ENCODE measurements at places on chromosomes 7 and 10.

GRCh38 chr10:77359287-77359691 lies 278.3 kb downstream of the KCNMA1 start:
- DNase-seq: no peak

DNA sequence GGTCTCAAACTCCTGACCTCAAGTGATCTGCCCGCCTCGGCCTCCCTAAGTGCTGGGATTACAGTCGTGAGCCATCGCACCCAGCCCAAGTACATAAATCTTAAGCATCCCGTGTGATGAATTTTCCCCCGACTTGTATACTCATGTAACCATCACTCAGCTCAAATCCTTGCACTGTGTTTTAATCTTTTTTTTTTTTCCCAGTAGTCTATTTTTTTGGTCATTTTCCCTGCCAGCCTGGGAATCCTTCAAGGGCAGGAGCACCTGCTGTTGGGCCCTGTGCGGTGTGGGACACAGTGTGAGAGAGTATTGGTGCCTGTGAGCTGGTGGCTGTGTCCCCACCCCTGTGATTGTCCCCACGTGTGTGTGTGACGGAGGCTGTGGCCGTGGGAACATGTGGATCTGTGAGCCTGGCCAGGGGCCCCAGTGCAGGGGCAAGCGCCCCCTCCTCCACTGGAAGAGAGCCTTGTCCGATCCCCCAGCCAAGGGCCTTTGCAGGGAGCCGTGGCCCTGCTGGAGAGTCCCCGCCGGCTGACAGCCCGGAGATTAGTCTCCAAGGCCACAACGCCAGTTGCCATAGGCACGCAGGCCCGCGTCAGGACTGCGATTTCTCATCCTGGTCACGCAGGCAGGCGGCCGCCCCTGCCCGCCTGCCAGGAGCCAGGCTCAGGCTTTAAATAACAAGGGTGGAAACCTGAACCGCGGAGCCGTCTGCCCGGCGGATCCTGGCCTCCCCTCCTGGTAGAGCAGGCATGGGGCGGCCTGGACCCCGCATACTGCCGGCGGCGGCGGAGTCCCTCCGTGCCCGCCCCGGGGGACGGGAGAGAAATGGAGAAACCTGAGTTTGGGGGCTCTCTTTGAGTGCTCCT lies 26.5 kb downstream of the GTF2IRD1 start:
- DNase-seq: no peak

DNA sequence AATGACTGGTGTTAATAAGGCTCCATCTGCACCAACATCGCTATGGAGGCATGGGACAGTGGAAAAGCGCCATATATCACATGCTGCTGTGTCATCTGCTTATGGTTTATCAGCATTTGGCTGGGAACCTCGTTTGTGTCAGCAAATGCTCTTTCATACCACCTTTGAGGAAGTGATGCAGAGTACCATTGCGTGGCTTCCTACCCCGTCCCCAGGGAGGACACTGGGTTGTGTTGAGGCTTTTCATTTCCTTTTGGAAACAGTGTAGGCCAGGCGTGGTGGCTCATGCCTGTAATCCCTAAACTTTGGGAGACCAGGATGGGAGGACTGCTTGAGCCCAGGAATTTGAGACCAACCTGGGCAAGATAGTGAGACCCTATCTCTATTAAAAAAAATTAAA lies 6.8 kb downstream of the TACR2 start:
- DNase-seq: no peak

- no peak for DNase-seq
Measured at GRCh38 chr7:93578762-93579161, 4.2 kb upstream of the CALCR start.

DNA sequence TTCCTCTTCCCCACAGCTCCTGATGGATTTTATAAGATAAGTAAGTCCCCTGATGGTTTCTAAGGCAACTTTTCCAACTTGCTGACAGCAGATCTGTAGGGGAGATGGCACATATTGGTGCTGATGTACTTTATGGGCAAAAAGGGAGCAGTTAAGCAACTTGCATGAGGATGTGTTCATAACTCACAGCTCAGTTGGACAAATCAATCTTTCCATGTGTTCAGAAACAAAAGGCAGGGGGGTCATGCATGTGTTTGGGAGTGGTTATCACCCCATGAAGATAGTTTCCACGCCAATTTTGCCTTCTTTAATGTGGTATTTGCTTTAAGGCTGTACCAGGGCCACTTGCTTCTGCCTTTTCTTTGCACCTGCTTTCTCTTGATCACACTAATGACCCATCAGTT lies 6.1 kb downstream of the RBM20 start:
- no peak for DNase-seq

DNA sequence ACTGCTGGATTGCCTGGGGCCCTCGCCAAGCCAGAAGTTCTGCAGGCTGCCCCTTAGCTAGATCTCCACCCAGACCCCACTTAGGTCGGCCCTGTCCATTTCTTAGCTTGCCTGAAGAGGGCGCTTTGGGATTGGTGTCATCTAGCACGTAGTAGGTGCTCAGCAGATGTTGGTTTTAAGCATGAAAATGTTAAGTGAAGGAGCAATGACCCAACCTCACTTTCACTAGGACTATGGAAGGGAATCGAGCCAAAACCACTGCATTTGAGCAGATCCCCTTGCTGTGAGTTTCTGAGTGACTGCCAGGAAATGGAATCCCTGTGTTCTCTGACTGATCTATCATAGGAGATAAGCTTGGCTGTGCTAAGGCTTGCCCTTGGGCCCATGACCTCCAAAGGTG lies 131.7 kb upstream of the EEPD1 start:
- DNase-seq: no peak

- DNase-seq: no peak
Measured at GRCh38 chr10:113267619-113268562, 285.0 kb upstream of the HABP2 start.

GRCh38 chr7:95321720-95322119 lies 2.6 kb downstream of the PON1 start:
- DNase-seq: no peak

Data from stimulated activated CD8-positive, alpha-beta memory T cell treated with anti-CD3 and anti-CD28 coated beads, Interleukin-15, amount 100 ng/mL, for 4 hours (primary cell).